A673 (cell line): ENCODE measurements at places on chromosomes 12 and 14. TPM values are rescaled to one million over a fixed set of nuclear protein-coding genes. Genes with fewer than 3 reads are reported as not detected.
A peak's percentile ranks its signal among the peaks of the same experiment; 100 is the strongest.

GRCh38 chr14:102998393-102998792 is 59.0 kb downstream of the CDC42BPB start:
- no peaks in the 10 kb centered on the region for H3K27me3 ChIP-seq
- H3K27ac ChIP-seq: no peak overlapping the region
- DNase-seq: no peak
- no peaks in the 10 kb centered on the region for H3K4me1 ChIP-seq
- H3K4me3 ChIP-seq: no peak overlapping the region

DNA sequence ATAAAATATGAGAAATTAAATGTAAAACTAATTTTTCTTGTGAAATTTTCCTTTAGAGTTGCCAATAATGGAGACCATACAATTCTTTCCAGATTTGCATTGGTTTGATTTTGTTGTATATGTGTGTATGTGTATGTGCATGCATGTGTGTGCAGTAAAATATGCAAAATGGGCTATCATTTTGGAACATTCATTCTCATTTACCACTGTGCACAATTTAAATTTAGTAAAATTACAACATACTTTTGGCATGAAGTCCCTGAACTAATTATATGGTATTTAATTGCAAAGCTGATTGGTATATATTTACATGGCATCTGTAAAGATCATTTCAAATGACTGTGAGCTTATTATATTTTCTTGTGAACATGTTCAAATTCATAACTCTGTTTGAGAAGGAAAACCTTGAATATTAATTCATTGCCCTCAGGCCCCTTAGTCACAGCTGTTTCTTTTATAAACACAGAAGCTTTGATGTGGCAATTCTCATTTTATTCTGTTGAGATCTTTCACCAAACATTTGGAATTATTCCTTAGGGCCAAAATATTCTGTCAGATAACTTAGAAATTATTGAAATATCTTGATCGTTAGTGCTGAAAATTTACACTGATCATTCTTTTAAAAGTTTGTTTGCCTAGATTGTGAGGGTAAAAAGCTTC is 17.6 kb downstream of the KERA start:
- no peaks in the 10 kb centered on the region for H3K27me3 ChIP-seq
- H3K36me3 ChIP-seq: no peaks in the 10 kb centered on the region
- no peak for DNase-seq
- H3K4me1 ChIP-seq: peaks cover 24% of the 10 kb centered on the region
- H3K4me3 ChIP-seq: no peak overlapping the region

The DNM1L gene
- 102 and 121 TPM in 2 replicates for total RNA-seq

The RIMBP2 gene
- total RNA-seq: 0.95 and 1.0 TPM in 2 replicates

GRCh38 chr12:8036346-8036745 is 3.8 kb downstream of the FOXJ2 start:
- H3K27me3 ChIP-seq: no peaks in the 10 kb centered on the region
- H3K4me3 ChIP-seq: no peak overlapping the region
- no peak overlapping the region for H3K27ac ChIP-seq
- H3K4me1 ChIP-seq: peaks cover 36% of the 10 kb centered on the region
- DNase-seq: no peak

GRCh38 chr14:96189281-96189711 is 15.3 kb upstream of the BDKRB2 start:
- H3K4me1 ChIP-seq: no peaks in the 10 kb centered on the region
- H3K27ac ChIP-seq: no peak overlapping the region
- H3K4me3 ChIP-seq: no peak overlapping the region
- no peaks in the 10 kb centered on the region for H3K27me3 ChIP-seq
- no peak for DNase-seq

DNA sequence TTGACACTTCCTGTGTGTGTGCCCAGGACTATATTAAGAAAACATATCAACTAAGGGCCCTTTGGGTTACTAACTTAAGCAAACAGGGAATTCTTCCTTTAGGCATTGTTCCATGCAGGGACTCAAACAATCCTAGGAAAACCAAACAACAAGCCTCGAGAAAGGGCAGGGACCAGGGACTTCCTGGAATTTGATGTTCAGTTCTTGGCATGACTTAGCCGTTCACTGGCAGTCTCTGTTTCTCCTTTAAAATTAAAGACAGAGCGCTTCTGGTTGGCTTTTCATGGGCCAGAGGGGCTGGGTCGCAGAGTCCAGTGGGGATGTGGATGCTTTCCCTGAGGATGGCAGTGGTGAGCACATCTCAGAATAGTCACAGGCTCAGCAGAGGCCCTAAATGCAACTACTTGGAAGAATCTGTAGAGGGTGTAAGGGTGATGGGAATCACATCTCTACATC is 35.2 kb downstream of the RNFT2 start:
- no peak overlapping the region for H3K4me3 ChIP-seq
- DNase-seq: no peak
- H3K27me3 ChIP-seq: no peaks in the 10 kb centered on the region
- H3K4me1 ChIP-seq: no peaks in the 10 kb centered on the region
- no peak overlapping the region for H3K27ac ChIP-seq

DNA sequence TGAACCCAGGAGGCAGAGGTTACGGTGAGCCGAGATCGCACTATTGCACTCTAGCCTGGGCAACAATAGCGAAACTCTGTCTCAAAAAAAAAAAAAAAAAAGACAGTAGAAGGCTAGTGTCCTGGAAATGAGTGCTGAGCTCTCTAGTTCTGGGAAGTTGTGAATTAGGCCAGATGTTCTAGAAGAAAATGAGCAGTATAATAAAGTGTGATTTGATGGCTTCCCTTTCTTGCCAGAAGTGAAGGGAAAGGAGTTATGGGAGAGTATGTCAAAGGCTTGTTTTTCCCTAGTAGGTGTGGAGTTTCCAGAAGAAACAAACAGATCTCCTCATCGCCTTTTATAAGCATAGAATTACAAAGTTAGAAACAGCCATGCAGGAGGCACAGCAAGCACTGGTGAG is 20.5 kb downstream of the RNF212B start:
- no peaks in the 10 kb centered on the region for H3K36me3 ChIP-seq
- no peaks in the 10 kb centered on the region for H3K4me1 ChIP-seq
- H3K27me3 ChIP-seq: peaks cover 12% of the 10 kb centered on the region
- DNase-seq: no peak

DNA sequence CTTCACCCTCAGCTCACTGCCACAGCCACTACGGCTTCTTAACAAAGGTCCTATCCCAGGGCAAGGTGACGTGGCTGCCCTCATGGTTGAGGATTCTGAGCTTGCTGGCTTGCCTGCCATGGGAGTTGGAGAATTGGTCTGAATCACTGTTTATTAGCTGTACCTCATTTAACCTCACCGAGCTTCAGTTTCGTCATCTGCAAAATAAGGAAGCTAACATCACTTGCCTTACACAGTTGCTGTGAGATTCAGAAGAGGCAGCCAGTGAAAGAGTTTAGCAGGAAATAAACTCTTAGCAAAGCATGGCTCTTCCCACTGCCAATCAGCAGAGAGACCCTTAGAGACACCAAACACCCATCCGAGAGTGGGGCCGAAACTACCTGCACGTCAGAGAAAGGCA is 90.1 kb upstream of the KCNA1 start:
- H3K27me3 ChIP-seq: peaks cover 77% of the 10 kb centered on the region
- H3K27ac ChIP-seq: no peak overlapping the region
- H3K36me3 ChIP-seq: no peaks in the 10 kb centered on the region
- H3K4me1 ChIP-seq: no peaks in the 10 kb centered on the region

DNA sequence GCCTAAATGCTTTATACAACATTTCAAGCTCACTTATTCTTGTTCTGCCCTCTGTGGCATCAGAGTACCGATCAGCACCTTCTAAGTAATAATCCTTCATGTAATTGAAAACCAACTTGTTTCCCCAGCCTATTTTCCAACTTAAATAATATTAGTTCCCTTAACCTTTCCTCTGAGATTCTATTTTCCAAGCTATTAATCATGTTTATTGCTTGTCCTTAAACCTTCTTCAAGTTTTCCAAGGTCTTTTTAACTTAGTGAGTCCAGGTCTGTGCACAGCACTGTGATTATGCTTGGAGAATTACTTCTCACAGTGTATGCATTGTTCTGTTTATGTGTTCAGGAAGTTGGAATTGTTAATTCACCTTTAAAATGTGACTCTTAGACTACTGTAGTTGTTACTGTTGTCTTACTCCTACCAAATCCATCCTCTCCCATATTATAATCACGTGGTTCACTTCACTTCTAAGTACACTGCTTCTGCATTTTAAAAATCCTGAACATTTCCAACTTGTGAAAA is 1039.3 kb upstream of the FOXG1 start:
- no peaks in the 10 kb centered on the region for H3K27me3 ChIP-seq
- no peaks in the 10 kb centered on the region for H3K36me3 ChIP-seq
- DNase-seq: no peak
- H3K27ac ChIP-seq: no peak overlapping the region

DNA sequence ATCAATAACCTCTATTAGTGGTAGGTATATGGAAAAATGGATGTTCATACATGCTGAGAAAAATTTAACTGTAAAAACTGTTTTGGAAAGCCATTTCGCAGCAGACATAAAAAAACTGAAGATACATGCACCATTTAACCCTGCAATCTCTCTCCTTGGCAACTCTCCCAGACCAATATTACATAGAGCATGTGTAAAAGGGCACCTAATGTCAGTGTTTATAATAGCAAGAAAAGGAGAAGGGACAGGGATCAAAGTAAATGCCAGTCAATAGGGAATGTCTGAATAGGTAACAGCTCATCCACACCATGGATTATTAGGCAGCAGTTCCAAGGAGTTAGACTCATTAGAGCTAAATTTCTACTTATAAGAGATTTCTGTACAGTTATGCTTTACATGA is 77.2 kb downstream of the BTG1 start:
- H3K4me3 ChIP-seq: no peak overlapping the region
- H3K4me1 ChIP-seq: no peaks in the 10 kb centered on the region
- no peaks in the 10 kb centered on the region for H3K36me3 ChIP-seq
- no peak overlapping the region for H3K27ac ChIP-seq
- no peaks in the 10 kb centered on the region for H3K27me3 ChIP-seq

The AHNAK2 gene
- 0.56 and 0.59 TPM in 2 replicates for total RNA-seq

GRCh38 chr12:26614011-26614616 is 218.9 kb downstream of the ITPR2 start:
- H3K27ac ChIP-seq: no peak overlapping the region
- peak; percentile 62 for DNase-seq

The PPFIA2 gene
- total RNA-seq: 0.52 and 1.5 TPM in 2 replicates

DNA sequence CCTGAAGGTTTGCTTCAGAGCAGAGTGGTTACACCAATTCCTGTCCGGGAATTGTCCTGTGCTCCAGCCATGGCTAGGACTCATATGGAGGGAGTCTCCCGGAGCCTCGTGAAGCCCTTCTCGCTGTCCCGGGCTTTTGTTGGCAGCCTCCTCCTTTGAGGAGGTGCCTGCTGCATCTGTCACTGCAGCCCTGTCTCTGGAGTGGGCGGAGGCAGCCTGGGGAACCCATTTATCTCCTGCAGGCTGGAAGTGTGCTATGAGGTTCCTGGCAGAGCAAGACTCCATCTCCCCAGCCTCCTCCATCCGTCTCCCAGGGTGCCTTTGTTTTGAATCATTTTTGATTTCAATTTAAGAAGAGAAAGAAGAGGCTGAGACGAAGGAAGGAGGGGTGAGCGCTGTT is 355.3 kb downstream of the GLT1D1 start:
- no peak overlapping the region for H3K27ac ChIP-seq
- H3K27me3 ChIP-seq: no peaks in the 10 kb centered on the region
- H3K36me3 ChIP-seq: no peaks in the 10 kb centered on the region
- H3K4me1 ChIP-seq: no peaks in the 10 kb centered on the region

DNA sequence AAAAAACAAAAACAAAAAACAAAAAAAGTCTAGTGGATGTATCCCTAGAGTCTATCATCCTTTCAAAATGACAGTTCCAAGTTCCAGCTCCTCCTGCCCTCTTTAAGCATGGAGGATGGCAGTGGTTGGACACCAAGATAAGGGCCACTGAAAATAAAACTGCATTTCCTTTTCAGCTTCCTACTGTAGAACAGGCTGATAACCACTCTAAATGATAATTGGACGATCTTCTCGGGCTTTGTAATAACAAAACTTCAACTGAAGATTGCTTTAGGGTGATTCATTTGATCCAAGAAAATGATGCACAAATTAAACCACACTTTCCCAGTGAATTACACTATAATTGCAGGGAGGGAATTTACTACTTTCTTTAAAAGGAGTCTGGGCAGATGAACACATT is 42.2 kb upstream of the CRACR2A start:
- no peak for DNase-seq
- H3K4me3 ChIP-seq: no peak overlapping the region
- no peaks in the 10 kb centered on the region for H3K36me3 ChIP-seq
